ENCODE measurements at places on chromosomes 3 and 15.

- no peak for DNase-seq
Observed at GRCh38 chr3:12218161-12218560, 59.4 kb upstream of the TIMP4 start.

DNA sequence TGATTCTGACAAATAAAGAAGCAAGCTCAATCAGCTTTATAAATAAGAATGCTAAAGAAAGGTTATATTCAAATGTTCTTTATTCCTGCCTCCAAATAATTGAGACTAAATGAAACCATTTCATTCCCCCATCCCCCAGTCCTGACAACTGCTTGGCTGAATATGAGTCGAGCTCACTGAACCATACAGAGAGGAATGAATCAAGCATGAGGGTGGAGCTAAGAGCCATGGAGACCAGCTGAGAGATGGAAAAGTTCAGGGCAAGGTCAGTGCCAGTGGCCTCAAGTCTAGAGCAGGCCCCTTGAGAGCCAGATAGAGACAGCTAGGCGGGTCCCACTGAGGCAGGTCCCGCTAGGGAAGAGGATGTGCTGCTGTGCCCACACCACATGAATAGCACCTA is 188.7 kb upstream of the EIF1B start:
- peak; percentile 67 for DNase-seq

- no peak for DNase-seq
Observed at GRCh38 chr3:153290268-153291015, 128.4 kb downstream of the RAP2B start.

DNA sequence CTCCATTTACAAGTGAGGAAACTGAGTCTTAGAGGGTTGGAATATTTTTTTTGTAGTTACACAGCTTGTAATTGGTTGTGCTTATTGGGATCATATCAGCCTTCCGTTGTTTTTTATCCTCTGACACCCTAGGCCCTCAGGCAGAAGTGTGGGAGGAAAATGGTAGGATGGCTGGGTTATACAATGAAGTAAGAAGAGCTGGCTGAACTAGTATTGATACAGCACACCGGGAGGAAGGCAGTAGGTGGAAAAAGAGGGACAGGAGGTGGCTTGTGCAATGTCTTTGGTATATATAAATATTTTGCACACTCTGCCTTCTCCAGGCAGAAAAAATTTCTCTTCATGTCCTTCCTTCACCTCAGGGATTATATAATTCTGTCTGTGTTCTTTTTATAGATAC is 214.3 kb upstream of the SGO1 start:
- no peak for DNase-seq

DNA sequence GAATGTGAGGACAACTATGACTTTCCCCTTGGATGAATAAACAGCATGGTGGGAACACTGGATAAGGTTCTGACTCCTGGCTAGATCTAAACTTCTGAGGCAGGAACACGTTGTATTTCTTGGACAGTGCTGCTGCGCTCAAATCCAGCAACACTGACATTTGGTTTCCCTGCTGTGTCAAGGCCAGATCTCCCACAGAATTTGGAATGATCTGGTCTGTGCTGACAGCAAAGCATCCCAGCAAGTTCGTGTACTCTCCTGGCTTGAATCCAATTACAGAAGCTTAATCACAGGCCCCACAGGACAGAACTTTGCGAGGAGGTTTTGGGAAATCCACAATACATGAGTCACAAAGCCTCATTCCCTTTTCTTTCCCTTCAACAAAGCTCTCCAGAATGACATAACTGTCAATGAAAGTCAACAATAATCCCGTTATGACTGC is 92.5 kb downstream of the ADAMTS9 start:
- DNase-seq: peak; percentile 79

GRCh38 chr3:146511402-146512134 is 32.8 kb downstream of the PLSCR1 start:
- DNase-seq: no peak

GRCh38 chr3:126544596-126545281 is 14.0 kb downstream of the C3orf22 start:
- DNase-seq: no peak

- DNase-seq: no peak
Observed at GRCh38 chr3:40800343-40800742, 275.6 kb downstream of the ZNF621 start.

GRCh38 chr3:16079519-16079918 is 95.0 kb upstream of the GALNT15 start:
- DNase-seq: peak; percentile 61

- peak; percentile 57 for DNase-seq
Observed at GRCh38 chr15:37931868-37932267, 2.6 kb upstream of the TMCO5A start.

DNA sequence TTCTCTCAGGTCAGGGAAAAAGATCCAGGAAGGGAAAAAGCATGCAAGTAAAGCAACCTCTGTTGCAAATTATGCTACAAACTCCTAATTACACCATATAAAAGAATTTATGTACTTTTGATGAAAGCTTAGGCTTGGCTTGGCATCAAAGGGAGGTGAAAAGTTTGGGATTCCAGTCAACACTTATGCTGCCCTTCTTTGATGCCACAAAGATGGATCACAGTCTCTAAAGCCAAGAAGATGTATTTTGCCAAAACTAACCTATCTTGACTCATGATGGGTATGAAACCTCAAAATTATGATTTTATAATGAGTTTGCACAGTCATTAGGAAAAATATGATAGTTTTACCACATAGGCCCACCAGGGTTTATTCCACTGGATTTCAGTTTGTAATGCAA is 101.0 kb upstream of the CCDC80 start:
- DNase-seq: no peak

- DNase-seq: no peak
Observed at GRCh38 chr15:56074481-56075265, 81.3 kb upstream of the NEDD4 start.

DNA sequence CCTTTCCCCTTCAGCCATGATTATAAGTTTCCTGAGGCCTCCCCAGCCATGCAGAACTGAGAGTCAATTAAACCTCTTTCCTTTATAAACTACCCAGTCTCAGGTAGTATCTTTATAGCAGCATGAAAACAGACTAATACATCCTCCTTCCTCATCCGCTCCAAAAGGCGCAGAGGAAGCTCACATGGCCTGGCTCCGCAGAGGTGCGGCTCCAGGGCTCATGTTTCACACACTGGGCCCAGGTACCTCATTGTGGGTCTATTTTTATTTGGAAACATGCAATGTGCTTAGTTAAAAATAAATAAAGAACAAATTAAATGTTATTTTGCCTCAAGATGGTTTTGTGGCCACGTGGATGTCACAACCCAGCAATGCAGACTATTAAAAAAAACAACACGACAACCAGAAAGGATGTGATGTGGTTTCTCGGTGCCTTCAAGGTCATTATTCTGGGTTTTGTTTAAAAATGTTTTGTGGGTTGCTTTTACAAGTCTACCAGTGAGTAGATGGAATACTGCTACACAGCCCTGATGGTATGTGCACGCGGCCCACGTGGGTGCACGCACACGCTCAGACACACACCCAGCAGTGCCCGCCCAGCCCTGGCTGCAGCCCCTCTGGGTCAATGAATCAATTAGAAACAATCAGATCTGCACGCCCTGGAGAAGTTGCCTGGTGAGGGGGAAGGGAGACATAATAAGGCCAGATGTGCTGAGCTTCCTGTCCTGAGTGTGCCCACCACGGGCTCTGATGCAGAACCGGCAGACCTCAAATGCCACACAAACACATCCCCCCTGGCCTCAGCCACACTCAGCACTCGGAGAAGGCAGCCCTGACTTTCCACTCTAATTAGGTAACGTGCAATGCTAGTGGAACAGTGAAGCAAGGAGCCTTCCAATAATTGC is 140.1 kb downstream of the ADAMTS17 start:
- no peak for DNase-seq
